ENCODE measurements at places on chromosomes 4 and X.

GRCh38 chr4:10673817-10674369 is 10.7 kb downstream of the CLNK start:
- DNase-seq, result no peak

DNA sequence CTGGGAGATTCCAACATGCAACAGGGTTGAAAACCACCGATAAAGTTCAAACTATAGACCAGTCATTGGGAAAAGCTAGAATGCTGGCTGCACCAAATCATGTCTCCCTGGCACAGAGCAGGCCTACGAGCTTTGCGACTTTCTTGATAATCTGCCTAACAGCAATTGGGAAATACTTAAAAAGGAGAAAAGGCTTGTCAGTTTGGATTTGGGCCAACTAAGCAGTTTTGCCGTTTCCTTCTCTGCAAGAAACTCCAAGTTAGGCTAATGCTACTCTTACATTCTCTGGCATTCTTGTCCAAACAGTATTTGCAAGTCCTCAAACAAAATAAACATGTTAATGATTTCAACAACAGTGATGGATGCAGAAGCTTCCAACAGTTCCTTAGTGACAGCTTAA is 87.9 kb downstream of the PDK3 start:
- no peak for DNase-seq

GRCh38 chr4:140808256-140808655 is 52.1 kb upstream of the TBC1D9 start:
- DNase-seq, result no peak

DNA sequence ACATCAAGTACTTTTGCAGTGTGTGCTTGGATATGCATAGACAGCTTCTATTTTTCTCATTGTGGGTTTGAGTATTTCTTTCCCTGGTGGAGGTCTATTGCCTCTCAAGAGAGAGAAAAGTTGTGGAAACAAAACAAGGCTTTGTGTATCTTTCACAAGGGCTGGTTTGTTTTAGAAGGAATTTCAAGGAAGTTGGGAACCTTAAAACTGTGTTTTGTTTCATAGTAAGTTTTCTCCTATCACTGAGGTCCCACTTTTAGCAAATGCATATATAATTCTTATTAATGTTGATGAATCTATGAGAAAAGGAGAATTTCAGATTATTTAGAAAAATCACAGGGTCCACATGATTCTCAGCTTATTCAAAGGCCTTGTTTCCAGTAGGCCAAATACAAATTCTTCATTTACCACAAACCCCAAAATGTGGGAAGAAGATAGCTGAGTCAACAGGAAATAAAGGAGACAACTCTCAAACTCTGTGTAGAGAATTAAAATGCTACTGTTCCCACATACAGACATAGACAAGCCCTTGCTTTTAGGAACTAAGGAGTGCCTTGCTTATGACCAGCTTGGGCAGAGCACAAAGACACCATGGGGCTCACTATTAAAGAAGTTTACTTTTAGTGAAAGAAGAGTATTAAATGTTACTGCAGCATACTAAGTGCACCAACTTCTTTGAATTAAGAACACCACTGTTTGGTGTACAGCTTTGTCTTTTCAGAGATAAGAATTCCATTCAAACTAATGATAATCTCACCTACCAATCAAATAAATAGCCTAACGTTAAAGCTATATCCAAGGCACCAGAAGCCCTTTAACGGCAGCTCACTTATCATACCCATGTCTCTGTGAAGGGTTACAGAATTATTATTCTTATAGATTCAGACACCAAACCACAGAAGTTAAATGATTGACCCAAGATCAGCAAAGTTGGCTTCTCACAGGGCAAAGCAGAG is 177.4 kb upstream of the LEF1 start:
- no peak for DNase-seq

DNA sequence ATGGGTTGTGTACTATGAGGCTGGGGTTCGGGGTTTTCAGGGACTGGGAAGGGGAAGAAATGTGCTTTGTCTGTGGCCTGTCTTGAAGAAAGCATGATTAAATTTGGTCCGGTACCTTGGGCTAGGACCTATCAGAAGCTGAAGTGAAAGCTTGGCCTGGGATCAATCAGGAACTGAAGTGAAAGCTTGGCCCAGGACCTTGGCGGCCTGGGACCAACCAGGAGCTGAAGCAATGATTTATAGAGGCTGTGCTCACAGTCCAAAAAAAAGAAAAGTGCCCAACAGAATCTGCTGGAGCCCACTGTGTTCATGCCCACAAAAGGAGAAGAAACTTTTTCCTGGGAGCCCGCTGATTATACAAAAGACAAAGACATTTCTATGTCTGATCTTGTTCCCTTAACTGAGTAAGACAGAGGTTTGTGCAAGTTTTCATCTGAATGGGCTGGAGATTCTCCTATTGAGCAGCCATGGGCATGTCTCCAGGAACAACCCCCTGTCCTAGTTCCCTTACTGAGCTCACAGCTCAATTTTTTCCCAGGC is 1427.9 kb downstream of the FAM133A start:
- DNase-seq, result no peak

GRCh38 chr4:187477224-187477623 is 518.3 kb upstream of the ZFP42 start:
- no peak for DNase-seq

DNA sequence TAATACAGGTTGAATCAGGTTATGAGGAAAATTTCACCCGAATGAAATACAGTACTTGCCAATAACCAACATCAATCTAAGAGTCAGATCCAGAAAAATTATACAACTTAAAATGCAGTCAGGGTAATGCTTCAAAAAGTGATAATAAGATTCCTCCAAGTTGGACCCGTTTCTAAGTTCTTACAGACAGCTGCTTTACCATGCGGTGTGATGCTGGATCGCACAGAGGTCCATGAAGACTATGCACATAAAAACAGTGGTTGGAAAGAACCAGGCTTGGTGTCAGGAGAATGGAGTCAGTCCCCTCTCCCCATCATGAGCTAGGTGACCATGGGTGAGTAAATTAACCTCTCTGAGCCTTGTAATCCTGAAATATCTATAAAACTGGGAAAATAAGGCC is 261.3 kb downstream of the QDPR start:
- DNase-seq, result no peak

GRCh38 chr4:99826016-99826415 is 9.4 kb downstream of the DAPP1 start:
- no peak for DNase-seq

- DNase-seq, result no peak
These were observed 416.7 kb upstream of the TEX13C start for GRCh38 chrX:124902953-124903352.

- DNase-seq, result no peak
These were observed 555.9 kb upstream of the DIPK2B start for GRCh38 chrX:45756557-45756956.

DNA sequence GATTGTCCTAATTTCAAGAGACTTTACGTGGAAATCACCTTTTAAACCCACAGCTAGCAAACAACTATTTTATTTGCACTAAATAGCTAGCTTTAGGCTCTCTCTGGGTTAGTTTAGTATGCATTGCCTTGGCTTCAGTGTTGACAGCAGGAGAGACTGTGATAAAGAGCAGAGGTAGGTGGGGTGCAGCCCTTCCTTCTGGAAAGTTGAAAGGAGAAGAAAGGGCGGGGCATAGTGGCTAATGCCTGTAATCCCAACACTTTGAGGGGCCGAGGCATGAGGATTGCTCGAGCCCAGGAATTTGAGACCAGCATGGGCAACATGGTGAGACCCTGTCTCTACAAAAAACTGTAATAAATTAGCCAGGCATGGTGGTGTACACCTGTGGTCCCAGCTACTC is 29.0 kb upstream of the TMEM154 start:
- no peak for DNase-seq

GRCh38 chr4:133149364-133149695 is 236 bp downstream of the PCDH10 start:
- DNase-seq, result no peak

- DNase-seq, result no peak
These were observed 50.3 kb downstream of the STPG2 start for GRCh38 chr4:98092833-98093439.

DNA sequence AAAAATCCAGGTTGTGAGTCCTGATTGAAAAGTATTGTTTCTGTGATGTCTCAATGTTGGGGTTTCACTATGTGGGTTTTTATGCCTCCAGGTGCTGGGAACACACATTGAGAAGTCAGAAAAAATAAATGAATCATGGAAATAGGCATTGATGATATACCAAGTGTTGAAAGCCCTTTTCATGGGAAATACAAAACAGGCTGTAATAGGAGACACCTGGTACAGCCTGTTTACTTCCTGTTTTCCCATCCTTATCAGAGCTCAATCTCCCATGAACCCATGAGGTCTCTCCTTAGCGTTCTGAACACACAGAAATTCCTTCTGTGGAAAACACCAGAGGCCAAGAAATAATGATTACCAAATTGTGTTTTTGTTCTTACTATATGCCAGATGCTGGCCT is 106.3 kb upstream of the BOD1L1 start:
- no peak for DNase-seq

GRCh38 chr4:157096439-157096838 is 20.5 kb downstream of the GLRB start:
- no peak for DNase-seq

DNA sequence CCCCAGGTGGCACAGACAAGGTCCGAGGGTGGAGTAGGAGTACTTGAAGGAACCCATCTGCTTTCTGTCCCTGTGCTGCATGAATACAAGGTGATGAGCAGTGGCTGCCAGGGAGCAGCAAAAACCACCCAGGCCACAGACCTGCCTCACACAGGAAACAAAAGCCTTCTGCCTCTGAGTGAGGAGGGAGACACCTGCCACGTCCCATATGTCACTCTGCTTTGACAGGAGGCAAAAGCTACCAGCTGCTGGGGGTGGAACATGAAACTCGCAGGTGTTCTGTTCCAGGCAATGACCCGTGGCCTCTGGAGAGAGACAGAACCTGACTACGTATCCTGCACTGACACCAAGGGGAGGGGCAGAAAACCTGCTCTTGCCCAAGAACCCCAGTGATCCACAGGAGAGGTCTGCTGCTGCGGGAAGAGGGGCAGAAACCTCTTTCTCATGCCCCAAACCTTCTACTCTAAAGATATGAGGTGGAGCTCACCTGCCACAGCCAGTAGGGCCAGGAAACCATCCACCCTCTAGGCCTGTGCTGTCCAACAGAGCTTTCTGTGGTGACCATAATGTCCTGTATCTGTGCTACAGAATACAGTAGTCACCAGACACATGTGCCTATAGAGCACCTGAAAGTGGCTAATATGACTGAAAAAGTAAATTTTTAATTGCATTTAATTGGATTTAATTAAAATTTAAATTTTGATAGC is 172.9 kb downstream of the PRDM5 start:
- no peak for DNase-seq

GRCh38 chrX:136354201-136354600 is 53.4 kb downstream of the ADGRG4 start:
- no peak for DNase-seq

GRCh38 chrX:16695079-16695676 is 17.3 kb downstream of the CTPS2 start:
- no peak for DNase-seq

- no peak for DNase-seq
These were observed 2.0 kb downstream of the NCAPG start for GRCh38 chr4:17812801-17813200.

DNA sequence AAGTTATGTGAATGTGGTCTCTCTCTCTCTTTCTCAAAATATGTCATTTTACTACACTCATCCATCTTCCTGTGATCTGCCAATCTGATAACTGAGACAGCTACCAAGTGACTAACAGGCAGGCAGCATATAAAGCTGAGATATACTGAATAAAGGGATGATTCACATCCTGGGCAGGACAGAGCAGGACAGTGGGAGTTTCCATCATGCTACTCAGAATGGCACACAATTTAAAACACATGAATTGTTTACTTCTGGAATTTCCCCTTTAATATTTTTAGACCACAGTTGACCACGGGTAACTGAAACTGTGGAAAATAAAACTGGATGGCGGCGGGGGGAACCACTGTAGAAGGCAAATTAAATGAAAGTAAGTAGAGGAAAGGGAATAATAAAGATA is 58.6 kb upstream of the DCTD start:
- DNase-seq, result no peak

GRCh38 chr4:14719053-14719452 is 283.2 kb upstream of the CPEB2 start:
- DNase-seq, result no peak

GRCh38 chr4:3290476-3290875 is 2.3 kb upstream of the RGS12 start:
- no peak for DNase-seq

DNA sequence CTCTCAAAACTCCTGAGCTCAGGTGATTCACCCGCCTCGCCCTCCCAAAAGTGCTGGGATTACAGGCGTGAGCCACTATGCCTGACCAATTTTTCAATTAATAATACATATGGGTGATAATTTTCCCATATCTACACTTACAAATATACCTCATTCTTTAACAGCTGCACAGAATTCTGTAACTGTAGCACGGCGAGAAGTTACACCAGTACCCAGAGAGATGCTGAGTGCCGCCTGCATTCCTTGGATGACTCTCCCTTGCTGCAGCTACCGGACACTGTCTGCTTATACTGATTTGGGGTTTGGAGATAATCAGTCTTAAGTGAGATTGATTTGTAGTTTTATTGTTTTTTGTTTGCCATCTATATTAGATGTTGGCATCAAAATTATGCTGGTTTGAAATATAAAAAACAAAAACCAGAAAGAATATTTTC is 5.8 kb downstream of the TIFA start:
- no peak for DNase-seq

DNA sequence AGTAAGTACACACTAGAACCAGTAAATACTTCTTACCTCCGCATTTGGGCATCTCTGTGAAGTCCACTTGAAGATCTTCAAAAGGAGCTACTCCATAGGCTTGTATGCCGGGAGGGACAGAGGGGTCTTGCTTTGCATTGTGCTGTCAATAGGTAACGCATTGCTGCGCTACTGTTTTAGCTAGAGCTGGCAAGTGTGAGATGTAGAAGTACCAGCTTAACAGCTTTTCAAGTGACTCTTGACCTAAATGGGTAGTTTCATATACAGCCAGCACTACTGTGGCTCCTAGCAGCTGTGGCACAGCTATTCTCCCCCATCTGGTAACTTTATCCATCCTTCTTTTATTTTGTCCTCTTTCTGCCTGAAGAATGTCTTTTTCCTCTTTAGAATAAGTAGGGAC is 205.3 kb upstream of the KLF8 start:
- no peak for DNase-seq

- peak; percentile 1 for DNase-seq
These were observed 760 bp downstream of the TMEM165 start for GRCh38 chr4:55396308-55397125.

GRCh38 chr4:5963611-5964010 is 54.6 kb downstream of the C4orf50 start:
- no peak for DNase-seq

- no peak for DNase-seq
These were observed 320.6 kb upstream of the PPARGC1A start for GRCh38 chr4:24210332-24210902.

- no peak for DNase-seq
These were observed 103.8 kb upstream of the HPF1 start for GRCh38 chr4:169861593-169861992.

GRCh38 chr4:84258905-84259830 is 239.9 kb downstream of the NKX6-1 start:
- DNase-seq, result no peak

- DNase-seq, result no peak
These were observed 76.2 kb downstream of the PRRG1 start for GRCh38 chrX:37425370-37425769.

- no peak for DNase-seq
These were observed 253.2 kb downstream of the PDHA2 start for GRCh38 chr4:96093057-96093456.

GRCh38 chrX:132187451-132187850 is 31.8 kb downstream of the RAP2C start:
- no peak for DNase-seq

- no peak for DNase-seq
These were observed 36.1 kb upstream of the PHKA2 start for GRCh38 chrX:19019996-19020395.

Measured in T-helper 22 cell (primary cell).